ENCODE measurements at places on chromosomes 3 and 15.

- ATAC-seq: no peak
These were observed 170.3 kb downstream of the NUP210 start for GRCh38 chr3:13249664-13250390.

- no peak for ATAC-seq
These were observed 15.9 kb downstream of the MEGF11 start for GRCh38 chr15:66237513-66238235.

DNA sequence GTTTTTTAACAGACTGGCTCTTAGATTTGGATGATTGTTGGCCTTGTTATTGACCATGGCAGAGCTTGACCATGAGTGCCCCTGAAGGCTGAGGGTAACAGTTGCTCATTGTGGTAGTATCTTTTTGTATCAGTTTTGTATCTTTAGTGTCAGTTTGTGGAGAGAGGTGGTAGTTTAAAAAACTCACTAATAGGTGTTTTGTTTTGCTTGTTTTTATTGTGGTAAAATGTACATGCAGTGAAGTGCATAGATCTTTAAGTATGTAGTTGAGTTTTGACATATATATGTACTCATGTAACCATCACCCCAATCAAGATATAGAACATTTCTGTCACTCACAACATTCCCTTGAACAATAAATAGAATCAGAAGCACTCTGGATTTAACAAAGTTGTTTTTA is 9.8 kb downstream of the GMPS start:
- ATAC-seq: no peak

DNA sequence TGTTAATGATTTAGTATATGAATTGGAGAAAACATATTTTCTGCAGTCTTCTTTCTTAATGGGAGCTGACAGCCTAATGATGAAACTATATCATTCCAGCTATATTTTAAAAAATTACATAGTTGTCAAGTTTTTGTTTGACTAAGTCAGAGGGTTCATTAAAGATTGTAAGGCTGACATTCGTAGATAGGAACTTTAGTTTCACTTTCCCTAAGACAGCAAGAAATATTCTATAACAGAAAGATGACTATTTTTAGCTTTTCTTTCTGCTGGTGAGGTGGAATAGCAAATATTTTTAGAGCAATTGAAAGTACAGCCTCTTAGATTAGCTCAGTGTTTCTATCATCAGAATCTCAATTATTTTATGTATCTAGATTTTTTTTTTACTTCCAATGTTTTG is 60.2 kb downstream of the PIAS1 start:
- ATAC-seq: no peak

Data from motor neuron (in vitro differentiated cells).